Activated gamma-delta T cell treated with Interleukin-2 at 50 U/mL for 16 hours (primary cell): ENCODE measurements at places on chromosomes 12 and 14.

- no peak for DNase-seq
Measured at GRCh38 chr12:77324416-77324762, 259.0 kb upstream of the E2F7 start.

DNA sequence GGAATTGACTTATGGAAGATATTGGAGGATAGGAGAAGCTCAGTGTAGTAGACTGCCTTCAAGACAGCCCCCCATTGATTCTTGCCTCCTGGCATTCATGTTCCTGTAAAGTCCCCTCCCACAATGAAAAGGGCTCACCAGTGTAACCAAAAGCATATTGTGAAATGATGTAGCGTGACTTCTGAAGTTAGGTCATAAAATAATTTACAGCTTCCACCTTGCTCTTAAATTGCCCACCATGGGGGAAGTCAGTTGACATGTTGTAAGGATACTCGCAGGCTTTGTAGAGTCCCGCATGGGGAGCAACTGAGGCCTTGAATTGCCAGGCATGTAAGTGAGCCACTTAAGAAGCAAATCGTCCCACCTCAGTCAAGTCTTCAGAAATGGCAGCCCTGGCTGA is 25.1 kb downstream of the GTSF1 start:
- DNase-seq = no peak

DNA sequence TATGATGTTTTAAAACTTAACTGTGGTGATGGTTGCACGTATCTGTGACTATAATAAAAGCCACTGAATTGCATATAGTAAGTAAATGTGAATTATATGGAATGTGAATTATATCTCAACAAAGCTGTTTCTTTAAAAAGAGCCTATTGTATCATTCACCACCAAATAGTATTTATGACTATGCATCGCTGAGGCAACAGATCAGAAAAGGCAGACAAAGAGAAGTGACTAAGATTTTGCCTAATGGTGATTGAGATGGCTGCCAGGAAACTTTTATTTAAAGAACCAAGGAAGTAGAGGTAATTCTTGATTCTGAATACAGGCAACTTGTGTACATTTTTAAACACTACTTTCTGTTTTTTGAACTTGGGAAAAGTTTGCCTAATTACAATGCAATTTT is 31.7 kb downstream of the DHRS7 start:
- DNase-seq = no peak

- peak; percentile 81 for DNase-seq
Measured at GRCh38 chr12:6336889-6337853, 4.7 kb downstream of the TNFRSF1A start.

- DNase-seq = no peak
Measured at GRCh38 chr12:54017027-54017788, 8.4 kb downstream of the HOXC8 start.

DNA sequence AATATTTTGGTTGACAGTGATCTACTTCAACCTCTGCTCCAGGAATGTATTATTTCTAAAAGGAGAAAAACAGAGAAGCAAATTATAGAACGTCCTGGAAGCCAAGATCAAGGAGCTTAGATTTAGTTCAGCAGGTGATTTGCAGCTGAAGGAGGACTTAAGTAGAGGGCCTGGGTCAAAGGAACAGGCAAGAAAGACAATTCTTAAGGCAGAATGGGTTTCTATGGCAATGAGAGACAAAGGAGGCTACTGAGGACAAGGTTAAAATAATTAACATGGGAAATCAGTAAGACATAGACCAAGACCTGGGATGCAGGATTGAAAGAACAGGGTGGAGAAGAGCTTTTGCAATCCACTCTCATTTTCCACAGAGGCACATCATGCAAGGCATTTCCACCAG is 2.4 kb upstream of the SNW1 start:
- DNase-seq = no peak

- DNase-seq = no peak
Measured at GRCh38 chr12:57793920-57794319, 11.3 kb downstream of the TSFM start.

DNA sequence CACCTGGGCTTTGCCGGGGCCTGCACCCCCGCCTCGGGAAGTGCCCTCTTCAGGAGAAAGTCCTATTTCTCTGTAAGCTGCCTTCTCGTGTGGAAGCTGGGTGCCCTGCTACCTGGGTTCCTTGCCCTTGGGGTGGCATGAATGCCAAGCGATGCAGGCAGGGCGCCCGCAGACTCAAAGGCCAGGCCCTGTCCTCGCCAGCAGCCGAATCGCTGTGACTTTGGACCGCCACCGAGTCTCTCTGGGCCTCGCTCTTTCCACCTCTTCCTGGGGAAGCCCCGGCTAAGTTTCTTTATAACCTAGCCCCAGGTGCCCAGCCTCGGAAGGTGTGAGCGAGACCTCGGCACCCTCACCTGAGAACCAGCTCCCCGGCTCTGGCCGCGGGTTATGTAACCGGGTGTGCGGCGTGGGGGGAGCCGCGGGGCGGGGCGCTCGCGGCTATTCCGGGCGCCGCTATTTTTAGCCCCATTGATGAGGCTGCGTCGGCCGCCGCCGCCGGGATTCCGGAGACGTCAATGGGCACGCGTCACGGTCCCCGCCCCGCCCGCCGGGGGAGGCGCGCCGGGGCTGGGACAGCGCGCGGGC is 14.6 kb upstream of the NR4A1 start:
- peak; percentile 76 for DNase-seq

DNA sequence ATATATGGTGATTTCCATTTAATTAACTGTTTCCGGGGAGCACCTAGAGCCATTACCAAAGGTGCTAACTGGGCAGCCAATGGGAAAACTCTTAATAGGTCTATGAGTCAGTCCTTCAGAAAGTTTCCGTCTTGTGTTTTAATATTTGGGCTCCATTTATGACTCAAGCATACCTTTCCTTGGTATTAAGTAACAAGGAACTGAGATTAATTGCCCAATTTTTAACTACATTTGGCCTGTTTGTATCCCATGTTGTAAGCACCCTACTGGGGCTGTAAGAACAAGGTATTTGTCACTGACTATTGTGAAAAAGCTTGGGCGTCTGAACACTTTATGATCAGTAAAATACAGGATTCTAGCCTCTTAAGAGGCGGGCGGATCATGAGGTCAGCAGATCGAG is 62.8 kb upstream of the FOXN3 start:
- DNase-seq = no peak

DNA sequence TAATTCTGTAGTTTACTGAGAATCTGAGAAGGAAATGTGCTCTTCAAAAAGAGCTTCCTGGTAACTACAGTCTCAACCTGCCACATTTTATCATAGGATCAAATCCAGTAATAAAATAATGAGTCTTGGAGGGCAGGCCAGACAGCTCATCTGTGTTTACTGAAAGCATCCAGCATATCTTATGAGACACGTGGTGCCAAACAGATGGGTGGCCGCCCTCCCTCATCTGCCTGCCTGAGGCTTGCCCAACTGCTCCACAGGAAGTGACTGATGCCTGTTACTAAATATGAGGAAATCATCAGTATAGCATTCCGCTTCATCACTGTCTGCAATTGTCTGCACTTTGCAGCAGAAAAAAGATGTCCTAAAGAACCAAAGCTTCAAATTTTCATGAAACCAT is 13.5 kb downstream of the DHRS7 start:
- DNase-seq = peak; percentile 65

GRCh38 chr12:100656856-100657255 is 83.4 kb downstream of the GAS2L3 start:
- DNase-seq = no peak

- no peak for DNase-seq
Measured at GRCh38 chr14:68723808-68724268, 69.0 kb downstream of the ZFP36L1 start.

DNA sequence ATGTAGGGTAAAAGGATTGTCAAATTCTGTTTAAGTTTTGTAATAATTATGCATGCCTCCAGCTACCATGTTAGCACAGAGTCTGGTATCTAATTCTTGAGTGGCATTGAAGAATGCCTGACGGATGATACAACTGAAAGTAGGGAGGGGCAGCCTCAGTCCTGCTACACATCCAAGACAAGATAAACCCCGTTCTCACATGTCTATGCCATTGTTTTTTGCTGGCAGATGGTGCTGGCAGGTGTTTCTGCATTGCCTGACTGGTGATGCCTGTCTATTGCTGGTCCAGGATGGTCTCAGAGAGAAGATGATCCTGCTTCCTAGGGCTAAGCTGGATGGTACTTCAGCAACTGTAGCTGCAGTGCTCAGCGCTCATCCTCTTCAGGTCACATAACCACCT is 245.8 kb upstream of the NAV3 start:
- DNase-seq = no peak

DNA sequence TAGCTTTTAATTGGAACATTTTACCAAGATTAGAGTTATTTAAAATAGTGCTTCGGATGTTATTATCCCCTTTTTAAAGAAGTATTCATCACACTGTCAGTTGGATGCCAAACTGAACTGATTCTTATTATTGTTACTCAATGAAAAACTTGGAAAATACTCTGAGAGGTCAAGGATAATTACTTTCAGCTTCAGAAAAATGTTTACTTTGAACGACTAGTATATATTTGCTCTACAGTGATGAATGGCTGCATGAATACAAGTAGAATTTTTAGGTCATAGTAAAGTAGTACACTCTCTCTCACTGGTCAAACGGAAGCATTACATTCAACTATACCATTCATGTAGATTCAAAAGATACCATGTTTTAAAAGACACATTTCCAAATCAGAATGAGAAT is 269.2 kb downstream of the CCDC91 start:
- no peak for DNase-seq

GRCh38 chr12:16074894-16075293 is 163.8 kb downstream of the DERA start:
- DNase-seq = no peak

DNA sequence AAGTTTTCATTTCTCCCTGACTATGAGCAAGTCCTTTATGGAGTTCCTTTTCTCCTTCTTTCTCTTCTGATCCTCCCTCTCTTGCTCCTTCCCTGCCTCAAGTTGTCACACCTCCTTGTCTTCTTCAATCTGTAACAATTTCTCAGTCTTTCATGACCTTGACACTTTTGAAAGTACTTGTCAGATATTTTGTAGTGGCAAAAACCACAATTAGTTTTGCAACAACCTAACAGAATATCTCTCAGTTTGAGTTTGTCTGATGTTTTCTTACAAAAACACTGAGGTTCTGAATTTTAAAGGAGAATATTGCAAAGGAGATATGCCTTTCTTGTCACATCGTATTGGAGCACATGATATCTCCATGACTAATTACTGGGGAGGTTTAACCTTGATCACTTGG is 4.1 kb upstream of the CRADD start:
- DNase-seq = no peak

- peak; percentile 72 for DNase-seq
Measured at GRCh38 chr12:53006810-53007309, 604 bp downstream of the EIF4B start.

DNA sequence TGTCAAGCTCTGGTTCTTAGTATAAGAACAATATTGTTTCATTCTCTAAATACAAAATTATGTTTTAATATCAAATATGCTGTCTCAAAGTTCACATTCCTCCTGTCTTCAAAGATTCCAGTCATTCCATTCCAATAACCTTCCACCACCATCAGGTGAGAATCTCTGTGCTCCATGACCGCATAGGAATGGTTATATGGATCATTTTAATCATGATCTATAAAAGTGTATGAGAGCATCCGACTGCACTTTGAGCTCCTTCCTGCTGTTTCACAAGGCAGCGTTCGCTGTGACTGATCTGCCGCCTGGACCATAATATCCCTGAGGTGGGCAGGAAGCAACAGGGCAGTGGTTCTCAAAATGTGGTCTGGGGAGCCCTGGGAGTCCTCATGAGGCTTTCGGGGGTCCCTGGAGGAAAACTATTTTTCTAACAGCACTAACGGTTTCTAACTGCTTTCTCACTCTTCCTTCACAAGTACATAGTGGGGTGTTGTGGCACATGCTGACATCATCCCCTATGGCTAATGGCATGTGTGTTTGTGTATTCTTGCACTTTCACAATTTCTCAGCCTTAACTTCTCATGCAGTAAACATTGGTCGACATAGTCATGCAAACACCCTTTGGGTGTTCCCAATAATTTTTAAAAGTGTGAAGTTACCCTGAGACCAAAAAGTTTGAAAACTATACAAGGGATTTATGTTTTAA is 137.4 kb downstream of the ANO2 start:
- no peak for DNase-seq

- DNase-seq = no peak
Measured at GRCh38 chr14:69114763-69115162, 38.2 kb downstream of the DCAF5 start.

GRCh38 chr12:96434107-96434506 is 33.9 kb upstream of the CDK17 start:
- peak; percentile 72 for DNase-seq

GRCh38 chr14:58299401-58300330 is 1.3 kb downstream of the ARID4A start:
- DNase-seq = no peak

- no peak for DNase-seq
Measured at GRCh38 chr14:99579903-99580571, 24.0 kb downstream of the CCDC85C start.

- no peak for DNase-seq
Measured at GRCh38 chr12:80187660-80188090, 88.3 kb downstream of the OTOGL start.

- DNase-seq = no peak
Measured at GRCh38 chr12:14836336-14837210, 6.8 kb downstream of the ART4 start.

DNA sequence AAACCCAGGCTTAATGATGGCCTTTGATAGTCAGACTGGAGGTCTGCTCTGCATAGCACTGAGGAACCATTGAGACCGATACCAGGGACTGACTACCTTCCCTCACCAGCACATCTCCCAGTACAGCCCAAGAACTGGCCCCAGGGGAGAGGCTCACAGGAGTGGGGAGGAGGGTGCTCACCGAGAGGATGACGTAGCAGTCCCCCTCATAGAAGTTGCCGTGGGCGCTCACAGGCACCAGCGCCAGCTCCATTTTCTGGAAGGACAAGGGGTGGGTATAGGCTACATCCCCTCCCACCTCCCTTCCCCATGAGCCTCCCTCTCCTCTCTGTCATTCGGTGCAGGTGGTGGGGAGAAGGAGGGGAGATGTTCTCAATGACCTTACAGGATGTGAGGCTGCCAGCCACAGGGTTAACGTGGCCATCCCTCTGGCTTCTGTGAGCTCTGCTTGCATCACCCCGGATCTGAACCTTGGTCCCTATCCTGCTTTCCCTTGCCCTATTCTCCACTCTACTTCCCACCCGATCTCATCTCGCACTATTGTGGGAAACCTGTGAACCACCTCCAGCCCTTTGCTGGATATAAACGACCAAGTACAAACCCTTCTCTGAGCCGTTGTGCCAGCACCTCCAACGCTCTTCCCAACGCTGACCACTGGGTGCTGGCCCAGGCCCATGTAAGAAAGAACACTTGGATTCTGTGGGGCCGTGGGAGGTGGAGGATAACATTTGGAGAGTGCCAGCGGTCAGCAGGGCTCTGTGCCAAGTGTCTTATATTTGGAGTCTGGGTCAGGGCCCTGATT is 4.4 kb downstream of the AVIL start:
- DNase-seq = no peak

- no peak for DNase-seq
Measured at GRCh38 chr12:6332459-6332858, 9.4 kb downstream of the TNFRSF1A start.

DNA sequence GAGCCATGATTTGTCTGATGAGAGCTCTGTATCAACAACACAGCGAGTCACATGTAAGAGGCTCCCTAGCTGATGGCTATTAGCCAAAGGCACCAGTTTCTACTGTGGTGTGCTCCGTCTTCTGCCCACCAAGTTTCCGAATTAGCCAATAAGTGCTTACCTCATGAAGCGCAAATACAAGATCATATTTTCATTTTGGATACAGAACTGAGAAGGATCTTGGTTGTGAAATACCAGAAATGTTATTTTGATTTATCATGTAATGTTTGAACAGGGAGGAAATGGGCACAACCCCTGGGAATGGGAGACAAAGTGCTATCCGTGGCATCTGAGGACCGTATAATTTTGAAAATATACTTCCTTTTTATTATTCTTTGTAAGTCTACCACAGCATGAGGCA is 234.3 kb downstream of the DACT1 start:
- DNase-seq = no peak
